ENCODE measurements at places on chromosomes 12 and 14.
A peak's percentile ranks its signal among the peaks of the same experiment; 100 is the strongest.

DNA sequence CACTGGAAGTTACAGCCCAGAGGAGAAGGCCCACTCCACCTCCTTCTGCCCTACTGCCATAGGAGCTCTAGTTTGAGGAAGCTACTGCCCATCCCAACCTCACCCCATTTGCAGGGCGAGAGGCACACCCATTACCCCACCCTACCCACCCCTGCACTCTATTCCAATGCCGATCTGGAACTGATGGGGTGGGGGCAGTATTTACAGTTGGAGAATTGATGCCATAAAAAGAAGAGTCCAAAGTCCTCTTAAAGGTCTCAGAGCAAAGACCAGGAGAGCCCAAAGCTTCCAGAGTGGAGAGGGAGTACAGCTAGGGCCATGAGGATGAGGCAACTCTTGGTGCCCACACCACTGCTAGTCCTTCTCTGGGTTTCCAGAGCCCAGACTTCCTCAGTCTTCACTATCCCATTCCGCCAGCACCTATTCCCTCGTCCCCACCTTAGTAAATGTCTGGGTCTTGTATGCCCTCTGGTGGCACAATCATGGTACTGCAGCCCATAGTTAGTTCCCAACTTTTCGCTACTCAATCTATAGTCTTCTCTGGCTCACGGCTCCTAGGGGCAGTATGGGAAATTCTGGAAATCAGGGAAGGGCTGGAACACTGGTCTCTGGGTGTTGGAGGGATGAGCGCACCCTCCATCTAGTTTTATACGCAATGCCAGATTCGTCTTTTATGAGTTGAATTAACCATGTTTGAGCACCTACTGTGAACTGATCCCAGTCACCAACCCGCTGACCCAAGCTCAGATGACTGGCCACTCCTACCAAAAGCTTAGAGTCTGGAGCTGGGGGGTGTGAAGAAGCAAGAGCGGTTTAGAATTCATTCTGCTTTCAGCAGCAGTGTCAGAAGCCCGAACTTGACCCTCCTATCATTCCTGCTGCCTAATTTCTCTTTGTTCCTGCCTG is 6.9 kb upstream of the ADCY6 start:
- DNase-seq = peak; percentile 47

DNA sequence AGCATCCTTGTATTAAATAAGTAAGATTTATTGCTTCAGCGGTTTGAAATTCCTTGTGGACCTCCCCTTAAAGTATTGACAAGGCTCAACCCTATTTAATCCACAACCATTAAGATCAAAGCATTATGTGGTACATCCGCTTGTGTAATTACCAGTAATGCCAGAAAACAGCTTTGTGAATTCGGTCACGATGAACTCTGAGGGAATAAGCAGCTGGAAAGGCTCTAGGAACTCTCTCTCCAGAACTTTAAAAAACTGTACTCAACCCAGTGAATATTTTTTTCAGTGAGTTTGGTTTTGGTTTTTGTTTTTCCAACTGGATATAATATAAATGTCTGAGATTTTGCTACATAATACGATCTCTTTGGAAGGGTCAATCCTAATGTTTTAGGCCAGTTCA is 49.3 kb upstream of the DIO2 start:
- DNase-seq = no peak

DNA sequence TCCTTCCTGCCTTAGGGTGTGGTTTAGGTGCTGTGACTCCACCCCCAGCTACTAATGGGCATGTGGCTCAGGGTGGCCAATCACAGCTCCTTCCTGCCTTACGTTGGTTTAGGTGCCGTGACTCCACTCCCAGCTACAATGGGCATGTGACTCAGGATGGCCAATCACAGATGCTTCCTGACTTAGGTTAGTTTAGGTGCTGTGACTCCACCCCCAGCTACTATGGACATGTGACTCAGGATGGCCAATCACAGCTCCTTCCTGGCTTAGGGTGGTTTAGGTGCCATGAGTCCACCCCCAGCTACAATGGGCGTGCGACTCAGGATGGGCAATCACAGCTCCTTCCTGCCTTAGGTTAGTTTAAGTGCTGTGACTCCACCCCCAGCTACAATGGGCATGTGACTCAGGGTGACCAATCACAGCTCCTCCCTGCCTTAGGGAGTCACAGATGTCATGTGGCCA is 163.9 kb downstream of the TBX5 start:
- no peak for DNase-seq

- DNase-seq = no peak
Observed at GRCh38 chr14:80136358-80136757, 74.9 kb downstream of the DIO2 start.

GRCh38 chr12:87866578-87867292 is 162.5 kb downstream of the C12orf50 start:
- DNase-seq = no peak

GRCh38 chr12:1474041-1474573 is 120.3 kb downstream of the FBXL14 start:
- DNase-seq = peak; percentile 100

DNA sequence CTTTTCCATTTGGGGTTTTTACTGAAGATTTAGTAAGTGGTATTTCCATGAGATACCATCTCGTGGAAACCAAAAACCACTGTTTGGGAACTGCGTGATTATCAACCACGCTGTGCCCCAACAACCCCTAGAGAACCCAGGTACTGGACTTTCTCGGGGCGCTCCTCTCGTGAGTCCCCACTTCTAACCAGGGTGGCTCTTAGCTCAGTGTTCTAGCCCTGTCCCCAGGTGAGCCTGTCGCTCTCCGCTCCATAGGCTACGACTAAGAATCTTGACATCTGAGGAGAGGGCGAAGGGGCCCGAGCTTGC is 686 bp downstream of the MCRS1 start:
- DNase-seq = no peak

DNA sequence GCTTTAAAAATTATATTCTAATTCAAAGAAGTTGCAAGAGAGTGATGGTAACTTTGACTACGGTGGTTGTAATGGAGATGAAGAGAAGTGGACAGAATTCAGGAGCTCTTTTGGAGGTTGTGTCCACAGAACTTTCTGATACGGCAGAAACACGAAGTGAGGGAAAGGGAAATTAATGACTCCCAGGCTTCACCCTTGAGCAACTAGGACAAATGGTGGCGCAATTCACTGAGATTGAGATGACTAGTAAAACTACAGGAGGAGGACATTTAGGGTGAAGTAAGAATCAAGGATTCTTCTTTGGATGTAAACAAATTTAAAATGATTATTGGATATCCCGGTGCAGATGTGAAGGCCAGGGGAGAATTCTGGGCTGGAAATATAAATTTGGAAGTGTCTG is 212.6 kb downstream of the PTPRO start:
- no peak for DNase-seq

- peak; percentile 23 for DNase-seq
Observed at GRCh38 chr12:45130881-45131281, 80.0 kb upstream of the DBX2 start.

GRCh38 chr12:82857911-82858533 is 171.3 kb downstream of the TMTC2 start:
- DNase-seq = no peak

GRCh38 chr14:101491841-101492240 is 69.5 kb upstream of the DIO3 start:
- no peak for DNase-seq

- no peak for DNase-seq
Observed at GRCh38 chr12:1865284-1865866, 45.0 kb downstream of the LRTM2 start.

DNA sequence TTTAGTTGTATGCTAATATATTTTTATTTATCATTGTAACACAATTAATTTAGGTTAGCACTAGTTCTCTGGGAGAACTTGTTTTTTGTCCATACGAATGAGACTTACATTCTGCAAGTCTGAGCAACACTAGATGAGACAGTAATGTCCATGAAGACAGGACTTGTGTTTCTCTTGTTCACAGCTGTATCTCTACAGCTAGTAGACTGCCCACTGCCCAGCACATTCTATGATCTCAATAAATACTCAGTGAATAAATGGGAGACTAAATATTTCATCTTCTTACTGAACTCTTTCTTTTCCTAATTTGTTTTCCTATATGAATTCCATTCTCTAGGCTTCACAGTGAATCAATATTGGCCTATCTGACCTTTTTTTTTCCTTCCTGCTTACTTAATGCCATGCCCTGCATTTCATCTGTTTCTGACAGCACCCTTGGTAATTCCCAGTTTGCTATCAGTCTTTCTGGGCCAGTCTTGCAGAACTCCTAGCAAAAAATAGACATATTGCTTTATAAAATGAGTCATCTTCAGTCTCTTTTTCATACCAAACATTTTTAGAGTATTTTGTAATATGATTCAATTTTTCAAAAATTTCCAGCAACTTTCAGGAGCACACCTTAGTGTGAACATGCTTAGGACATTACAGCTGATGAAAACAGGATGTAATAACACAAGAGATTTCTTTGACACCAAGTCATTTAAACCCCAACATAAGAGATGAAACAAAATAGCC is 185.5 kb upstream of the ATP2B1 start:
- DNase-seq = peak; percentile 77

DNA sequence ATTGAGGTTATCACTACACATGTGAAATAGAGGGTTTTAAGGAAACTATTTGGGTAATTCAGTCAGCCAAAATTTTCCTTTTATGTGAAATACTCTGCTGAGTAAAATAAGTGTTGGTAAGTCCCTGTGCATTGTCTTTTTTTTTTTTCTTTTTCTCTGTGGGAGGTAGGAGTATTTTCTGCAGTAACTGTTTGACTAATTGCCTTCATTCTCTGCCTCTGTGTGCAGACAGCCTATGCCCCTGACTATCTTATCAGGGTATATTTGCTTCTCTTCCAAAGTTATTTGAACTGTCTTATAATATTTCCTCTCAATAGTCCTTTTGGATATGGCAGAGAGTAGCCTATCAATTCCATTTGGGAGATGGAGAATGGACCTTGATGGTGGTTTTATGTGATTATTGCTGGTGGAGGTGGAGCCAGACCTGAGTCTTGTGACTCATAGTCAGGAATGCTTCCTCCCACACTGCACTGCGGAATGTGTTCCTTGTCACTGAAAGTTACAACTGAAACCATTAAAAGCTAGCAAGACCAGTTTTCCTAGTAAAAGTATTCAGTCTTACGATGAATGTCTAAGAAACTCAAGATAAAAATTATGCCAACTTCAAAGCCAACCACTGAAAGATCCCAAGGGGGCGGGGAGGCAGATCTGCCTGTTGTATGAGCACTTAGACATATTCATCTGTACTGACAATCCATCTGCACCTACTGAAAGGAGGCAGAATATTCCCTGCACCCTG is 40.9 kb upstream of the STXBP6 start:
- DNase-seq = peak; percentile 73

DNA sequence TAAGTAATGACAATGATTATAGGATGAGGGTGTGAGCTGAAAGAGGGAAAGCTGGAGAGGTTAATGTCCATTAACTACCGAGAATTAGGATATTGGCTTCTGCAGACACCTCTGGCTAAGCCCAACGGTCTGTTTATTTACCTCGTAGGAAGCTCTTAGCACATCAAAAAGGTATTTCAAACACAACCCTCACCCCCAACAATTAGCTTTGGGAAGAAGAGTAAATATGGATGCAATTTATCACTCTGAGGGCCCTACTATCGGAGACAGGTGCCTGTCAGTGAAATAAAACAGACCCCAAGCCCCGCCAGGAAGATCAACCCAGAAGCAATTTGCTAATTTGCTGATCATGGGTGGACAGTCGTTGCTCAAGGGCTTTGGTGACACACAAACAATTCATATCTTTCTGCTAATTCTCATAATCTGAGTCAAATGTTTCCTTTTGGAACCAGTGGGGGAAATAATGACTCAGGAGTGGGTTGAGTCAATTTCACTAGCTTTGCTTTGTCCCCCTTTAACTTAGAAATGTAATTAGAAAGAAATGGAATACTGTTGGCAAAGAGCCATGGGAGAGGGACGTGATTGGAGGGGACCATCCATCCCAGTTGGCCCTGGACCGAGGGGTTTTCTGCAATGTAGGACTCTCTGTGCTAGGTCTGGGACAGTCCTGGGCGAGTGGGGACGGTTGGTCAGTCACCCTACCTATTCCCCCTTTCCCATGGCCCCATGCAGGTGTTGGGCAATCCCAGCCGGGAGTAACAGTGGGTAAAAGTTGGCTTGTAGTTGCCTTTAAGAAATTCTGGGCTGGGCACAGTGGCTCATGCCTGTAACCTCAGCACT is 99.1 kb upstream of the MED13L start:
- peak; percentile 36 for DNase-seq

DNA sequence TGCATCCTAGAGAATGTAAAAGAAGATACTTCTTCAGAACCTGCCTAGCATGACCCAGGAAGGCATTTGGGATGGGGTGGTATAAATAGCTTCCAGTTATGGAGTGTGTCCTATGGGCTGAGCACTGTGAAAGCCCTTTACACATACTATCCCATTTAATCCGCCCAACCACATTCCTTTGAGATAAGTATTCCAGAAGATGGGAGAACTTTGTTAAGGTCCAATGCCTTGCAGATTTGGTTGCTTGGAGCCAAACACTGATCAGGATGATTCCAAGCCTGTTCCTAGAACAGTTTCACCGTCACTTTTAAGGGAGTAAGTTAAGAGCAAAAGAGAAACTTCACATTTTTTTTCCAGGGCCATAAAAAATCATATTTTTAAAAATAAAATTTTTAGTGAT is 82.5 kb upstream of the CLMN start:
- no peak for DNase-seq

- no peak for DNase-seq
Observed at GRCh38 chr12:80504389-80505163, 60.5 kb downstream of the PTPRQ start.

GRCh38 chr14:95025218-95025617 is 132.1 kb downstream of the DICER1 start:
- DNase-seq = no peak

DNA sequence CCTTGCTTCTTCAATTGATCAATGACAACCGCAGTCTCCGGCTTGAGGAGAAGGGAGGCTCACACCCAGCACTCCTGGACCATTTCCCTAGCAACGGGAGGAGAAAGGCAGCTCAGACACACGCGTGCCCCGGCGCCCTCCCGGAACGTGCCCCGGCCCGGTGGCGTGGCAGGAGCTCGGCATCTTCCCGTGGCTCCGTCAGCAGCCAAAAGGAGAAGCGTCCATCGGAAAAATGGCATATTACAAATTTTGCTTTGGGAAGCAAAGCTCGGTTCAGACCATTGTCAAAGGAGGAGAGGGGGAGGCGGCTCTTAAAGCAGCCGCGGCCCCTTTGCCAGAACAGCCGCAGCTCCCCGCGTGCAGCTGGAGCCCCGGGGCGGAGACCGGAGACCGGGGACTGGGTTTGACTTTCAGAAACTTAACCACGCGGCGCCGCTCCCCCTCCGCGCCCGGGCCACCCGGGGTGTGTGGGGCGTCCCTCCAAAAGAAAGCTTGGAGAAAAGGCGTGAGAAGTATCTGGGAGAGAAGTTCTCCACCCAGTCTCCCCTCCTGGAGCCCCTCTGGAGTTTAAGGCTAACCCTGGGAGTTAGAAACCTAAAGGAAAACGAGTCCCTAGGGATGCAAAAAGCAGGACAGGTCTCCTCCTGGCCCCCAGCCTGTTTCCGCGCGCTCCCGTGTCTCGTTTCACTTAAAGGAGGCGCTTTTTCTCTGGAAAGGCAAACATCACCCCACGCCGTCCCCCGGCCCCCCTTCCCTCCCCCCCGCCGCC is 545 bp downstream of the PPFIA2 start:
- no peak for DNase-seq
